ENCODE measurements at places on chromosomes 7 and 10.

GRCh38 chr7:143900230-143900766 is 1.7 kb downstream of the TCAF1 start:
- no peak for DNase-seq

DNA sequence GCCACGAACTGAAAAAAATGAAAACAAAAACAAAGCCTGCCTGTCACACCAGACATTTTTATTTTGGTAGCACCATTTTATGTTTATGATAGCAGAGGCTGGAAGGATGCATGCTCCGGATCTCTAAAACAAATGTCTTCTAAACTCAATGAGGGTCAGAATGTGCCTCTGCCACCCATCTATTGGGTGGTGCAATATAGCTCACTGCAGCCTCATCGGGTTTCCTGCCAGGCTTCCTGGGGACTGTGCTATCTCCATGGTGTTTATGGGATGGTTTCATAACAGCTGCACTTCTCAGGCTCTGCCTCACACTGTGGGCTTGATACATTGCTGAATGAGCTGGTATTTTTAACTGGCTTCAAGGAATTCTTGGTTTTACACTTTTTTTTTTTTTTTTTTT is 94.4 kb downstream of the ITIH5 start:
- DNase-seq = no peak

GRCh38 chr10:64416011-64416410 is 894.8 kb downstream of the REEP3 start:
- no peak for DNase-seq

GRCh38 chr10:131272897-131273451 is 38.5 kb downstream of the TCERG1L start:
- no peak for DNase-seq

DNA sequence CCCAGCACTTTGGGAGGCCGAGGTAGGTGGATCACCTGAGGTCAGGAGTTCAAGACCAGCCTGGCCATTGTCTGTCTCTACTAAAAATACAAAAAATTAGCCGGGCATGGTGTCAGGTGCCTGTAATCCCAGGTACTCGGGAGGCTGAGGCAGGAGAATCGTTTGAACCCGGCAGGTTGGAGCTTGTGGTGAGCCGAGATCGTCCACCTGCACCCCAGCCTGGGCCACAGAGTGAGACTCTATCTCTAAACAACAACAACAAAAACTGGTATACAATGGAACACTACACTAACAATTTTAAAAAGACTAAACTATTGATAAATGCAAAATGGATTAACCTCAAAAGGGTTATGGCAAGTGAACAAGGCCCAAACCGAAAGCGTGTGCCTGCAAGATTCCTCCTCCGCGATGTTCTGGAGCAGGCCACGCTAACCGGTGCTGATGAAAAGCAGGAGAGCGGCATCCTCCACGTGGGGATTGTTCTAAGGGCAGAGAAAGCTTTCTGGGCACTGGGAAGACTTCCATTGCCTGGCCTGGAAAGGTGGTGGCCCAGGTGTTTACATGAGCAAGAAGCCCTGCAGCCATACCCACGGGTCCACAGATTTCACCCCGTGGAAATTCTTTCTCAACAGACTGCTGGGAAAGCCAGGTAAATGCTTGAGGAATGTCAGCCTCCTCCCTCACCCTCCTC is 53.8 kb downstream of the PDGFA start:
- no peak for DNase-seq

- DNase-seq = no peak
Observed at GRCh38 chr7:50331564-50332208, 27.2 kb downstream of the IKZF1 start.

DNA sequence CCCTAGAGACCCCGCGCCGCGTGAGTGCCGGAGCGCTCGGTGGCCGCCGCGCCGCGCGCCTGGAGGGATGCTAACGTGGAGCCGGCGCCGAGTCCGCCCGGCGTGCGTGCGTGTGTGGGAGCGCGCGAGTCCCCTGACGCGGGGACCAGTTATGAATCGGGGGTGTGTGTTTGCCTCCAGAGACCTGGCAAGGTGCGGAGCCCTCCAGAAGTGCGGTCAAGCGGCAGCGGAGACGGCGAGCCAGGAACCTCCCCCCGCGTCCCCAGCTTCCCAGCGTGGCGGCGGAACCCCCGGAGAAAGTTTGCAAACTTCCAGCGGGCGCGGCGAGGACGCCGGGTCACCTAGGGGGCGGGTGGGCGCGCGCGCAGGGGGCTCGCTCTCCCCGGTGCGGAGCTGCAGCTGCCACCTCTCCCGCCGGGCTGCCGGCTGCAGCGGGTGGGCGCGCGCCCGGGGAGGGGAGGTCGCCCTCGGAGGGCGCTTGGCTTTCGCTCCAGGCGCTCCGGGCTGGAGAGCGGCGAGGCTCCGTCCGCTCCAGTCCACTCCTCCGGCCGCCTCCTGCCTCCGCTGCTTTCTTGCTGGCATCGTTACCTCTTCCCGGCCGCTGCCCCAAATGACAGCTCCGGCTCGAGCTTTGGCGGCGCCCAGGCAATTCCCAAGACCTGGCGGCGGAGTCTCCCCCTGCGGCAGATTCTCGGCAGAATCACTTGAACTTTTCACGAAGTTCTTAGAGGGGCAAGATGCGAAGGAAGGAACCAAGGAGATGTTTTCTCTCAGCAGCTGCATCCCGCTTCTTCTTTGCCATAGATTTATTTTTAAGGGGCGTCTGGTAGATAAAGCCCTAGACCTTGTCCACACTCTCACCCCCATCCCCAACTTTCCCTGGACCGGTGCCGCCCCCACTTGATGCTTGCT is 2.3 kb upstream of the CREB5 start:
- peak; percentile 48 for DNase-seq

- DNase-seq = no peak
Observed at GRCh38 chr10:3668276-3668965, 116.6 kb downstream of the KLF6 start.

GRCh38 chr10:75012471-75012870 is 99.0 kb upstream of the SAMD8 start:
- DNase-seq = no peak

- DNase-seq = no peak
Observed at GRCh38 chr10:27382176-27382575, 121.9 kb upstream of the RAB18 start.

GRCh38 chr7:92527300-92528187 is 776 bp downstream of the PEX1 start:
- peak; percentile 11 for DNase-seq

DNA sequence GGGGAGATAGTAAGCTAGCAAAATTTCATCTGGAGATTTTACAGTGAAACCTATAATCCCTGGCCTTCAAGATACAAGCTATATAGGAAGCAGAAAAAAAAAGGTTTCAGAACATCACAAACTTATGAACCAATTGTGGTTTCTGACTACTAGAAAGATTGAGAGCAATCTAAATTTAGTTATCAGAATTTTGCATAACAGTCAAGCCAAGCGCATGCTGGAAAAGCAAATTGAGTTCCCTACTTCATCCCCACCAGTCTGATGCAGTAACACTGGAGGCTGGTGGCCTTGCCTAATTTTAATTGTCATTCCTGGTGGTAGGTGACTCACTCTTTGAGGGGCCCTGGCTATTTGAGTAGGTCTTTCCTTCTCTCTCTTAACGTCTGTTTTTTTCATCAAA is 46.3 kb upstream of the ELMO1 start:
- no peak for DNase-seq

GRCh38 chr7:37283716-37284115 is 164.9 kb downstream of the ELMO1 start:
- no peak for DNase-seq

GRCh38 chr10:91238191-91238590 is 17.7 kb downstream of the PCGF5 start:
- DNase-seq = no peak

DNA sequence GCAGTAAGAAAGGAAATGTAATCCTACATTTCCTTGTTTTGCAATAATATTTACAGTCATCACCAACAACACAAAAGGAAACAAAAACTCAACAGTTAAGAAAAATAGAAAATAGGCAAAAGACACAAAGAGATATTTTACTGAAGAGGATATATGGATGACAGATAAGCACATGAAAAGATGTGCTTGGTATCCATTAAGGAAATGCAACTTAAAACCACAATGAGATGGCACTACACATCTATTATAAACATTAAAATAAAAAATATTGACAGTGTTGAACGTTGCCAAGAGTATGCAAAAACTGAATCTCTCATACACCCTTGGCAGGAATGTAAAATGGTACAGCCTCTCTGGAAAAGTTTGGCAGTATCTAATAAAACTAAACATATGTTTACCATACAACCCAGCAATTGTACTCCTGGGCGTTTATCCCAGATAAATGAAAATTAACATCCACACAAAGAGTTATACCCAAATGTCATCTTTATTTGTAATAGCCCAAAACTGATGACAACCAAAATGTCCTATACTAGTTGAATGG is 5.4 kb downstream of the CEP41 start:
- no peak for DNase-seq

- DNase-seq = no peak
Observed at GRCh38 chr7:130365511-130366441, 14.5 kb upstream of the CPA1 start.

- no peak for DNase-seq
Observed at GRCh38 chr7:105439174-105439893, 50.6 kb upstream of the SRPK2 start.

DNA sequence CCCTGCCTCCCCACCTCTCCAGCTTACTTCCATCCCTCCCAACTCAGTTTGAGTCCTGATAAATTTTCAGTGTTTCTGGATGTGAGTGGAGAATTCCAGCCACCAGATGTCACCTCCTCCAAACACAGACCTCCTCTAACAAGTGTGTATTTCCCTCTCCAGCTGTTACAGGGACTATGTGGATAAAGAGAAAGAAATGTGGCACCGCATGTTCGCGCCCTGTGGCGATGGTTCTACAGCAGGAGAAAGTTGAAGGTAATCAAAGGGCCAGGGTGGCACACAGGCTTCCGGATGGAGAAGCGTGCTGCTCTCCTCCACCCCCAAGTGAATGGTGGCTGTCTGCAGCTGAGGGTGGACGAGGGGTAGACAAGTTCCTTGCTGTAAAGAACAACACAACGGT is 14.7 kb downstream of the FKBP6 start:
- DNase-seq = peak; percentile 16

DNA sequence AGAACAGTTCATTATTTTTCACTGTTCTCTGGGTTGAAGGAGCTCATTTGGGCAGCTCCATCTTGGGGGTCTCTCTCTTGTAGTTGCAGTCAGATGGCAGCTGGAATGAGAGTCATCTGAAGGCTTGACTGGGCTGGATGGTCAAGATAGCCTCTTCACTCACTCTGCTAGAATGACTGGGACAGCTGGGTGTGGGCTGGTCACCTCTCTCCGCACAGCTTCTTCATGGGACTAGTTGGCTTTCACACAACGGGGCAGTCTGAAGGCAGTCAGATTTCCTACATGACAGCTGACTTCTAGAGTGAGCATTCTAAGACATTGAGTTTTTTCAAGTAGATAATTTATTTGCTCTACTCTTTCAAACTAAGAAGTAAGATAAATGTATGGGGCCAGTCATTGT is 13.1 kb downstream of the PLEKHA1 start:
- no peak for DNase-seq

- DNase-seq = no peak
Observed at GRCh38 chr7:10646194-10646593, 327.5 kb upstream of the PHF14 start.

DNA sequence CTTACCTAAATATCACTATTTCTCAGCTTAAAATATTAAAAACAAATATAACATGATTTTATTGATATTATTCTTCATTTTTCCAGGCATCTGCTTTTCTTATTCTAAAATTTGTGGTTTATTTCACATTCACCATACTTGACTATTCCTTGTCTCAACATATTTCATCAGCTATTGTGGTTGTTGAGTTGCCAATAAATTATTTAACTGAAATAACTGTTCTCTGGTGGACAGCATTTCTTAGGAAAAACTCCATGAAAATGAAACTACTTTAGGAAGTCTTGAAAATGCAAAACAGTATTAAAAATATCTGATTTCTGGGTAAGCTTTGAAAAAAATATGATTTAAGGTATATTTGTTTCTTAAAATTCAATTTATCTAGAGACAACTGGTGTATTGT is 122.9 kb upstream of the SEMA3A start:
- DNase-seq = no peak

All from heart right ventricle (tissue), 16 donors.